ENCODE measurements at places on chromosomes 11 and 22.

DNA sequence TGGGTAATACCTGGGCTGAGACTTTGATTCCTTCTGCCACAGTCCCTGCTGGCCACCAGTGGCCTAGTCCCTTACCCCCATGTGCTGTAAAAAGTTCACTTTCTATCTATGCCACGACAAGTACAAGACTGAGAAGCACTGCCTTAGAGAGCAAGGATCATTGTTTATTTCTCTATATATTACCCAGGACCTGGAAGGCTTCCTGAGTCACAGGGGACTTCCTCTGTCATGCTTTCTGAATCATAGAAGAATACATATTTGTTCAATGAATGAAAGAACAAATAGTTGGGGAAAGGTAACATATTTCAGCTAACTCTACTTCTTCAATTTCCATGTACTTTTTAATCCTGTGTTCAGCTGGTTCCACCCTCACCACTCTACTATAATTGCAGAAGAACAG, 5.5 kb upstream of the SYT9 start:
- no peak for DNase-seq

GRCh38 chr22:22125028-22125578, 119.5 kb upstream of the VPREB1 start:
- DNase-seq: no peak

DNA sequence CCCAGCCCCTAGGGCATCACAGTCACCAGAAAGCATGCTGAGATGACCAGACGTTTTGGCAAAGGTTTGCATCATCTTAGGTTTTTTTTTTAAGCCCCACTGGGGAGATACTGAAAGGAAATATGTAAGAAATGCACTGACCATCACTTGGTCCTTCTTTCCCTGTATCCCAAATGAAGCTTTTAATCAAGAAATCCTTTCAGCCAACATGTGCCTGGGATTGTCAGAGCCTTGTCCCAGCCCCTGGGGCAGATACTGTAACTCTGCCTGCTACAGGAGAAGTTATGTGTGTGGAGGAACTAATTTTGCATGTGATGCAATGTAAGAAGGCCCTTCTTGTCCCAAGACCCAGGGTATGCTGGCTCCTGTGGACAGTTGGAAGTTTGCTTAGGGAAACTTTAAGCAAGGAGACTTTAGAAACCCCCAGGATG, 65.6 kb downstream of the PPFIBP2 start:
- DNase-seq: no peak

- no peak for DNase-seq
Observed at GRCh38 chr22:30202531-30203006, 44.0 kb downstream of the LIF start.

GRCh38 chr11:21908211-21908610, 284.7 kb upstream of the ANO5 start:
- DNase-seq: no peak

GRCh38 chr11:134483857-134484256, 71.8 kb upstream of the B3GAT1 start:
- no peak for DNase-seq

GRCh38 chr11:28461846-28462245, 353.7 kb downstream of the METTL15 start:
- no peak for DNase-seq

- no peak for DNase-seq
Observed at GRCh38 chr11:16924826-16925560, 89.2 kb downstream of the PLEKHA7 start.

- no peak for DNase-seq
Observed at GRCh38 chr11:105236664-105237063, 97.1 kb upstream of the CARD18 start.

- no peak for DNase-seq
Observed at GRCh38 chr11:22884217-22884616, 23.9 kb upstream of the CCDC179 start.

GRCh38 chr11:45432100-45432499, 146.0 kb upstream of the SYT13 start:
- no peak for DNase-seq

DNA sequence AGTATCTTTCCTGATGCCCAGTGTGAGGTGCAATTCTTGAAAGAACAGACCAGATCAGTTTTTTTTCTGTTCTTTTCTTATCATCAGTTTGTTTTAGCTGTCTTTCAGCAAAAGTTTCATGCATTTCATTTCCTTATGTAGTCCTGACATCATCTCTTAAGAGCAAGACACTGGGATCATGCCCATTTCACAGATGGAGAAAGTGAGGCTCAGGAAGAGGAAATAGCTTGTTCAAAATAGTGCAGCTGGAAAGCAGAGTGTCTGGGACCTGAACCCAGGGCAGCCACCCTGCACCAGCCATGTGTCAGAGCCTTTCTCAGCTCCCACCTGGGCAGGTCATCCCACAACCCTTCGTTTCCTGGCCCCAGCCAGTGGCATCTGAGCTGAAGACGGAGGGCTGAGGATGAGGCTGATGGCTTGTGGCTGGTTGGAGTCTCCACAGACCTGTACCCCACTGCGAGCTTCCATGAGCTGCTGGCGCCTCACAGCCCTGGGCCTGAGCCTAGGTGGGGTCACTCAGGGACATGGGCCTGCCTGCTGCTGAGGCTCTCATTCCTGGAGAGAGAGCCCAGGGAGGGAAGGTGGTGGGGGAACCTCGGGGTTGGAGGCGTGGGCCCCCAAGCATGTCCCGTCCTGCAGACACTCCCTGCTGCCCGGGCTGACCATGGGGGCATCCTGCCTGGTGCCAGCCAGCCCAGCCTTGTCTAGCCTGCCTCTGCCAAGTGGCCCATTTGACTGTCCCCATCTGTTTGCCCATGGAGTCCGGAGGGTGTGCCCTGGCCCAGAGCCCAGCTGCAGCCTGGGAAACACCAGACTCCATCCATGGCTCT, 61.8 kb downstream of the SMIM38 start:
- DNase-seq: no peak

GRCh38 chr11:28696591-28696990, 588.4 kb downstream of the METTL15 start:
- DNase-seq: no peak

GRCh38 chr11:77136074-77136473, 8.0 kb downstream of the MYO7A start:
- no peak for DNase-seq

- no peak for DNase-seq
Observed at GRCh38 chr11:71193431-71193830, 58.9 kb downstream of the SHANK2 start.

GRCh38 chr11:15289723-15290122, 175.0 kb downstream of the INSC start:
- no peak for DNase-seq

DNA sequence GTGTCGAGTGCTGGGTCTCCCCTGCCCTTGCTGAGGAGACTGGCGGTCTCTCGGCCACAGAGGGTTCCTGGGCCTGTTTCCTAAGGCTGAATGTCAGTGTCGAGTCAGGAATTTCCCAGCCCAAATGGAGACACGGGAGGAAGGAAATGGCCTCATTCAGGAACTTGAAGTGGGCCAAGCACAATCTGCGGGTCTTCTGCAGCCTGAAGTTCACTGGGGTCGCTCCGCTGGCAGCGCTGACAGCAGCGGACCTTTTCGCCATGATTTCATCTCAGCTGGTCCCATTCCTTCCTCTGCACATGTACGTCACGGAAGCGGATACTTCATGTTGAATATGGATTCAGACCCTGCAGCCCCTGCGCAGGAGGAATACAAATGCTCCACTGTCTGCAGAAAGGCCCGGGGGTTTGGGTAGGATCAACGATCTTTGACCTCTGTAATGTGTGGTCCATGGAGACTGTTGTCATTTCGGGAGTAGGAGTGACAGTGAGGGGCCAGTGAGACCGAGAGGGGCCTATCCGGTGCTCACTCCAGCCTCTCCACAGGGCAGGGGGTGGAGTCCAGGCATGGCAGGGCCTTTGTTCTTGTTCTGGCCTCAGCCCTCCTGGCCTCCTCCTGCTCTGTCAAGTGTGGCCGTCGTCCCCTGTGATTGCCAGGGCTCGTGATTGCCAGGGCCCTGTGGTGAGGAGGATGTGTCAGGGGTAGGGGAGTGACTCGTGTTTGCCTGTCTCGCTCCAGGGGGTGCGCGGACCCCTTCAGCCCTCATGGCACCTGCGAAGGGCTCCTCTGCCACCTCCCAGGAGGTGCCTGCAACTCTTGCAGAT, 402.3 kb downstream of the TBC1D22A start:
- no peak for DNase-seq

GRCh38 chr11:1639666-1640065, 10.1 kb downstream of the KRTAP5-5 start:
- DNase-seq: no peak
